ENCODE measurements at places on chromosomes 2 and 18.

GRCh38 chr18:40075616-40076015 is 1879.4 kb upstream of the PIK3C3 start:
- DNase-seq = no peak

DNA sequence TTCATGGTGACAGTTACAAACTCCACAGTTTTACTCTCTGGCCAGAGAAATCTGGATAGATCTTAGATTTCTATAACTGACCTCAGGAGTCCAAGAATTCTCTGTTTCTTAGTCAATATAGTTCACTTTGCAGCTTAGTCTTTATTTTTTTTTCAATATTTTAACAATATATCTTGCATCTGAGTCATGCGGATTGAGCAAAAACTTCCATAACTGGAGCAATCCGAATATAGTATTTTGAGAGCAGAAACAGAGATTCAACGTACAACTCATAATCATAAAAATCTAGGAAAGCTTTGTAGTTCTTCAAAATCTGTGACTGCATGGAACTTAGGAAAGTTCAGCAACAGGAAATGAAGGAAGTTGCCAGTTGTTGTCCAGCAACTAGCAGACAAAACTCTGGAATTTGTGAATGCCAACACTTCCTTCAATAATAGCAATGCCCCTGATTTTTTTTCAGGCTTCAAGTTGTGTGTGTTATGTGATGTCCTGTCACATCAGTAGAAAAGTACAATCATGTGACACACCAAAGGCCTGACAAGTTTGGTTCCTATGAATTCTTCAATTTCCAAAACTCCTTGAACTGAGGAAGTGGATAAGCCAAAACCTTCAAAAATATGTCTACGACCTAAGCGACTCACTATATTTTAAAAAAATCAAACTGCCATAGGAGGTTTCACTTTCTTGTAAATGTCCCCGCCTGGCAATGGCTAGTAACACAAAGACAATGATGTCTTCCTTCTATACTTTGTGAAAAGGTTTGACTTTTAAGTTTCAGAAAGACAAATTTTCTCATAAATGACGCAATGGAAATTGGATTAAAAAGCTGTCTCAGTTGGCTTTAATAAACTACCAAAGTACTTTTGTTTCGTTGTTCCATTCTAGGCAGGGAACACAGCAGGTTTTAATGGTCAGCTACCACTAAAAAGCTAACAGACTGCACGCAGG is 510.6 kb downstream of the ERBB4 start:
- peak; percentile 43 for DNase-seq

- no peak for DNase-seq
These were observed 46.3 kb upstream of the CREB1 start for GRCh38 chr2:207483477-207483876.

DNA sequence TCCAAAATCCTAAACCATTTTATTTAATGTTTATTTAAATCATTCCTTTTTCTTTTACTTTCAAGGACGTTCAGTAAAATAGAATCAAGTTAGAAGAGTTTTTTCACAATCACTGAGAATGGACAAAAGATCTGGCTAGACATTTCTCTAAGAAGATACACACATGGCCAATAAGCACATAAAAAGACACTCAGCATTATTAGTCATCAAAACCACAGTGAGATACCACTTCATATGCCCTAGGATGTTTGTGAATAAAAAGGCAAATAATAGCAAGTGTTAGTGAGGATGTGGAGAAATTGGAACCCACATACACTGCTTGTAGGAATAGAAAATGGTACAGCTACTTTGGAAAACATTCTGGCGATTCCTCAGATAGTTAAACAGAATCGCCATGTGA is 76.1 kb downstream of the RHBDD1 start:
- peak; percentile 80 for DNase-seq

DNA sequence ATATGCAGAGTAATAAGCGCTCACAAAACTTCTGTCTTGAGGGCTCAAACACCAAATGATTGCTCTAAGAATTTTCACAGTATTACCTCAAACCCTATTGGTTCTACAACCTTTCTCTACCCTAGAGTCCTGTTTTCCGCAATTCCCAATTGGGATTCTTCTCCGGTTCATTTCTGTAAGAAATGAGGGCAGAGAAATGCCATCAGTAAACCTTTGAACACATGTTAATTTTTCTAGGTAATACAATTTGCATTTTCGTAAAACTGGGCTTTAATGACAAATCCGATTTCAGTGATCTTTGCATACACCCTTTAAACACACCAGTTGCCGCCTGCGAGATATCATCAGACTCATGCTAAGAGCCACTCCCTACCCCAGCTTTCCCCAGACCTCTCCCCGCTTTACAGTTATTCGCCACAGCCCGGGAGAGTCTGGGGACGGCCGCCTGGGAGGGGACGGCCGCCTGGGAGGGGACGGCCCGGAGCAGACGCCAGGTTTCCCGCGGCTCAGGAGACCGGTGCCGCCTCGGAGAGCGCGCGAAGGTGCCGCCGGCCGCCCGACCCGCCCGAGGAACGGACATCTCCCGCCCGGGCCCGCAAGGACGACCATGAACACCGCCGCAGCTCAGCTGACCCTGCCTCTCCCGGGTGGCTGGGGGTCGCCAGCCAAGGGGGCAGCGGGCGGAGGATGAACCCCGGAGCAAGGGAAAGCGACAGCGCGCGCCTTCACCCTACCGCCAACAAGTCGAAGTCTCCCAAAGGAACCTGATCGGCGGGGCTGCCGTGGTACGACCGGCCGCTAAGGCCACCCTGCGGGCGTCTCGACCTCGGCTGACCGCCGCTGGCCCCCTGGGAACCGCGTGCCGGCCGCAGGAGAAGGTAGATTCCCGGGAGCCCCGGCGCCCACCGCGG is 463 bp downstream of the SMC6 start:
- peak; percentile 62 for DNase-seq

DNA sequence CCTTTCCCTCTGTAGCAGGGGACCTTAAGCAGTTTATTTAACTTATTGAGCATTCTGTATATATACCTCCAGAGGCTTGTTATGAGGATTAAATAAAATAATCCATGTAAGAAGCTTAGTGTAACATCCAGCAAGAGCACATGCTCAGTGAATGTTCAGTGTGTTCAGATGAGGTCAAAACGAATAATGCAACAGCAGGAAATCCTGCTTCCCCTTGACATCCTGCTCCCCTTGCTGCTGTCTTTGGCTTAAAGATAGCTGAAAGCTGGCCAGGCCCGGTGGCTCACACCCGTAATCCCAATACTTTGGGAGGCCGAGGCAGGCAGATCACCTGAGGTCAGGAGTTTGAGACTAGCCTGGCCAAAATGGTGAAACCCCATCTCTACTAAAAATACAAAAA is 68.7 kb downstream of the COL4A4 start:
- DNase-seq = no peak

DNA sequence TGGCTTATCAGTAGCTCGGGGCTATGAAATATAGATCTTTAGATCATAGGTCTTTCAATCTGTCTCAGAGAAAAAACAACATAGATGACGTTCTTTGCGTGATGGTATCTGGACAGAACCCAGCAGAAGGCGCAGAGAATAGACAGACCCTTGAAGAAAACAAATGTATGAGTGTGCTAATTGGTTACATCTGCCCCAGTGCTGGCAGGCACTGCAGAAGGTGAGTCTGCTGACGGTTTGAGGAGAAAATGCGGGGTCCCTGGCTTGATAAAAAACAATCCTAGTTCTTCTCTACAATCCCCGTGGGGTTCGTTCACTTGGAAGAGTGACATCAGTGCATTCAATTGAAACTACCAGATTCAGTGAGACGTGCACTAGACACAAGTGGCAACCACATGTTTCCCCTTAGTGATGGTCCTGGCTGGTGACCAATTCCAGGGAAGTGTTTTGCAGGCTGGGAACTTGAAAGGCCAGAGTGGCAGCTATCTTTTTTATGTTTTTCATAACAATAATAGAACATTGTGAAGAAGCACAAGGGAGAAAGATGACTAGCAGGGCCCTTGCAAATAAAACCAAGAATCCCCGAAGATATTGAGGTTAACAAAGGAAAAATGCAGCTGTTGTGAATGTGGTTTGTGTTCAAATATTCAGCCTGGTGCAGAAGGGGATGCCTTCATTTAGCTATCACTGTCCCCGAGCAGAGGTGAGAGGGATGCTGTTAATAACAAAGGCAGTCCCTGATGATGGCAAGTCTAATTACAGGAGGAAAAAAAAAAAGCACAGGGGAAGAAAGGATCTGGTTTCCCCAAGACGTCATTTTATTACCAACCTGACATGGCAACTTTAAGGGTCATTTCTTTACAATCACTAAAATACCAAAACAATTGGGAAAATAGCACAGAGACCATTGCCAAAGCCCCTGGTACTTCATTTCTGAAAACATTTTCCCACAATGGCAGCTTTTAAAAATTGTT is 337.6 kb upstream of the FIGN start:
- no peak for DNase-seq

- DNase-seq = peak; percentile 58
These were observed 149.2 kb downstream of the ARHGAP28 start for GRCh38 chr18:6878556-6879297.

- DNase-seq = no peak
These were observed 776.3 kb upstream of the CDH7 start for GRCh38 chr18:64974391-64975125.

- no peak for DNase-seq
These were observed 67.4 kb downstream of the KLHL29 start for GRCh38 chr2:23452372-23452771.

GRCh38 chr2:163155279-163155883 is 316.8 kb upstream of the KCNH7 start:
- DNase-seq = peak; percentile 41

DNA sequence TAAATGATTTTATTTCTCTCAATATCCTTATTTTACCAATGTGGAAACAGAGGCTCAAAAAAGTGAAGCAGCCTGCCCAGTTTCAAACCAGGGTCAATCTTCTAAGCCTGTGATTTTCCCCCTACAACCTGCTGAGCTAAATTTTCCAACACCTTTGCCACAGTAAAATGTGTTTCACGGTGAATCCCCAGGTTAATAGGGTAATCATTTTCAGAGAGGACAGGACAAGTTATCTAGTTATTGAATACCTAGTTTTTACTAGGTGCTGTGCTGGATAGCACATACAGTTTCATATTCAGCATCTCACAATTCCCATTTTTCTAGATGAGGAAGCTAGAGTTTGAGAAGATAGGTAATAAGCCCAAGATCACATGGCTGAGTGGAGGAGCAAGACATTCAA is 236.6 kb downstream of the PTH2R start:
- no peak for DNase-seq

DNA sequence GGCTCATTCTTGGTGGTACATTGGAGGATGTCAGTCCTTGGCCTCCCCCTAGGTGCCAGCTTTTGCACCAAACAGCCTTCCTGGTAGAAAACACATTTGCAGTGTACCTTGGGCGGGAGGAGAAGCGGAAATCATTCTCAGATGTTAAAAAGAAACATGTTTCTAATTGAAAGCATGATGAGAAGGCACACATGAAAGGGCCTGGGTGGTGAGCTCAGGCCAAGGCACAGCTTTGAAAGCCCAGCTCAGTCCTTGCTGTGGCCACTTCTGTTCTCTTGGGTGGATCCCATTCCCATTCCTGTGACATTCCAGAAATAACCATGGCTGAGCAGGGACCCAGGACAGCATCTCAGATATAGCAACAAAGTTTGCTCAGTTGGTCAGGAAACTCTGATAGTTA is 71.5 kb downstream of the LTBP1 start:
- peak; percentile 16 for DNase-seq

DNA sequence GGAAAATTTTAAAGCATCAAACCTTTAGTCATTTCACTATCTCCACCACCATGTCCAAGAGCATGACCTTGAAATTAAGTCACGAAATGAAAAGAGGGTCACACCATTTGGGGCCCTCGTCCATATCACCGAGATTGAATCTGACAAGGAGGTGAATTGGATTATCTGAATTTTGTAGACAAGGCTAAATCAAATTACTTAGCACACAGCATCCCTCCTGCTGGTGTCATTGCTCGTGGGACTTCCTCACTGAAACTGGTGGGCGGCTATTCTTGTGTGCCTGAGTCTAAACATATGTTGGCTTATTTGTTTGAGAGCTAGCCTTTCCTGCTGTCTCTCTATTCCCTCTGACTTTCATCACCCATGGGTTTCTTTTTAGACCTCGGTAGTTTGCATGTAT is 64.6 kb upstream of the CNGA3 start:
- DNase-seq = no peak

- DNase-seq = no peak
These were observed 314.4 kb downstream of the ALK start for GRCh38 chr2:29607038-29607420.

- no peak for DNase-seq
These were observed 43.5 kb downstream of the PDCL3 start for GRCh38 chr2:100606332-100606725.

- peak; percentile 64 for DNase-seq
These were observed 1960.5 kb upstream of the PIK3C3 start for GRCh38 chr18:39994498-39994897.

GRCh38 chr18:24982831-24983230 is 369.1 kb downstream of the ZNF521 start:
- DNase-seq = peak; percentile 50

GRCh38 chr2:10217489-10218435 is 84.9 kb upstream of the HPCAL1 start:
- no peak for DNase-seq

DNA sequence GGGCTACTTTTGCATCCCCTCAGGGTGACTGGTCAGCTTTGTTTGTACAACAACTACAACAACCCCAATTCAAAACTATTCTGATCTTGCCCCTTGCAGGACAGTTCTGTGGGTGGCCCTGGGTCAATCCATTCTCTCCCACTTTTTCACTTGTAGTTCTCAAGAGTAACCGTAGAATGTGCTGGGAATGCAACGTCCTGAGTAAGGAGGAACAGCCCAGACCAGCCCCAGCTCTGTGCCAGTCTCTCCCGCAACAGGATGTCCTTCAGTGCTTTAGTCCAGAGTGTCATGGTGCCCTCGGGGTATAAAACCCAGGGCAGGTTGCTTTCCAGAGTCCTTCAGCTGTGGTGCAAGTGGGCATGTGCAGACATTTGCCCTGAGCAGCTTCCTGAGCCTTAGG is 22.1 kb upstream of the TEX51 start:
- DNase-seq = no peak

- no peak for DNase-seq
These were observed 112.6 kb upstream of the YPEL5 start for GRCh38 chr2:30034052-30034775.

- peak; percentile 77 for DNase-seq
These were observed 46.4 kb upstream of the MRPL33 start for GRCh38 chr2:27724905-27725701.

- DNase-seq = no peak
These were observed 17.0 kb upstream of the MPP4 start for GRCh38 chr2:201715459-201715858.

- no peak for DNase-seq
These were observed 273.3 kb upstream of the ERBB4 start for GRCh38 chr2:212811921-212812320.
